CD4-positive, alpha-beta memory T cell (primary cell): ENCODE measurements at places on chromosomes 6 and 20. TPM values are rescaled to one million over a fixed set of nuclear protein-coding genes. Genes with fewer than 3 reads are reported as not detected.

Gene MYCT1
- polyA plus RNA-seq: not detected

Gene SRMS
- polyA plus RNA-seq: not detected

Gene HSPA1A
- polyA plus RNA-seq: 71.9 TPM

Gene CD93
- polyA plus RNA-seq: 0.55 TPM

Gene BHLHE23
- polyA plus RNA-seq: not detected

Gene ECT2L
- polyA plus RNA-seq: not detected

Gene GUCA1A
- not detected for polyA plus RNA-seq
